Activated CD4-positive, alpha-beta T cell treated with anti-CD3 and anti-CD28 coated beads for 4 hours (primary cell): ENCODE measurements at places on chromosomes 5 and 9.

- no peak for DNase-seq
Observed at GRCh38 chr5:124034083-124034700, 522.2 kb downstream of the CSNK1G3 start.

DNA sequence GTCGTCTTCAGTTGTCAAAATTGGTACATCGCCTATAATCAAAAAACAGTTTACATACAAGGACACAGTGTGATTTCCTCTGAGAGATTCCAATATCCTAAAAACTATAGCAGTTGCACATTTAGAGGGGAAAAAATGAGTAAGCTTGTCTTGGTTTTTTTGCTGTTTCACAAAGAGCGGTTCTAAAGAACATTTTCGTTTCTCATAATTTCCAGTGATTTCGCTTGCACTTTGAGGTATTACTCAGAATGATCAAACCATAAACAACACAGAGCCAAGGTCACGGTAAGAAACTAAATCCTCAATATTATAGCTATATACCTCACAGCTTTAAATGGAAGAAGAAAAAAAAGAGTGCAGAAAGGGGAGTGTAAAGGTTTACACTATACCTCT lies 861 bp downstream of the MTX3 start:
- DNase-seq: no peak

- no peak for DNase-seq
Observed at GRCh38 chr5:139022528-139022927, 147.4 kb upstream of the LRRTM2 start.

DNA sequence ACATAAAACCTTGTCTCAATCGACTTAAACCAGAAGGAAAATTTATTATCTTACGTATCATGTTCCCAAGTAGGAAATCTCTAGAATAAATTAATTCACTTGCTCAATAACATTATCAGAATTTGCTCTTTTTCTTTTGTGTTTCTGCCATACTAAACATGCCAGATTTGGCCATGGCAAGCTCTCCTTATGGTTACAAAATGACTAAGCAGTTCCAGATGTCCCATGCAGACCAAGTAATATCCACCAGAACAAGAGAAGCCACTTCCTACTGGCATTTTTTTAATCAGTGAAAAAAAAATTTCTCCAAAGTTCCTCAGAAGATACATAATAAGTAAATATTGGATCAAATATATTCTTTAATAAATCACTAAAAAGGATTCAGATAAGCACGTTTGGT lies 25.2 kb upstream of the ADAMTS6 start:
- DNase-seq: no peak

DNA sequence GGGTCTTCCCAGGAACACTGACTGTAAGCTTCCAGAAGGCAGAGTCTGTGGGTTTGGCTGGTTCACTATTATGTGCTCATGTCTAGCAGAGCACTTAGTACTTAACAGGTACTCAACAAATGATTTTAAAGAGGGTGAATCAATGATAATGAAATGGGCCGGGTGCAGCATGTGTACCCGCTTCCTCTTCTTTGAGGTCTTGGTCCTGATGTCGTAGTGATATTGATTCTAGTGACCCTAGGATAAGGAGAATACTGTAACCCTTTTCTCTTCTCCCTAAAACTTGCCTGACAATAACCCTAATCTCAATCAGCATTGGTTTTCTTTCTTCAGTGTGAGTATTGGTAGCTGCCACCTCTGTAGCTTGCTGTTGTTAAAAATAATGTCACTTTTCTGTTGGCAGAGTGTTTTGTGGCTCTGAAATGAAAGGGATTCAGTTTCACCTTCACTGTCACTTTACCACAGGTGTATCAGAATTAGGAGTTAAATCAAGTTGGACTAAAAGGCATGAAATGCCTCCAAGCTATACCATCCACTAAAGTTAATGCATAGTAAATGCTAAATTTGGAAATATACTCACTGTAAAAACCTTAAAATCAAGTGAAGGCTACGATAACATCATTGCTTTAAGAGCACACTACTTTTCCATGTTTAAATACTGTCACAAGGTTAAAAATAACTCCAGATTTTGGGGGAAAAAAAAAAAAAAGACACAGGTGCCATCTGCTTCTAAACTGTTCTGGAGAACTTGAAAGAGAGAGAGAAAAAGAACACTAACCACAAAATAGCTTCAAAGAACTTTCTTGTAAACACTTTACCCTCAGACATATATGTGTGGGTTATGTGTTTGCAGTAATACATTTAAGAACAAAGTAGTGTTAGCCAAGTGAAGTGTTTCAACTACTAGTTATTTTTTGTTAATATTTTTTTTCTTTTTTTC lies 6.0 kb downstream of the CAMK4 start:
- DNase-seq: no peak

GRCh38 chr5:132237670-132238069 lies 10.0 kb upstream of the P4HA2 start:
- no peak for DNase-seq

GRCh38 chr5:162274679-162275078 lies 207.1 kb downstream of the GABRG2 start:
- no peak for DNase-seq
